Heart left ventricle (tissue), 16 donors: ENCODE measurements at places on chromosomes 4 and X. TPM values are rescaled to one million over a fixed set of nuclear protein-coding genes. Genes with fewer than 3 reads are reported as not detected.

DNA sequence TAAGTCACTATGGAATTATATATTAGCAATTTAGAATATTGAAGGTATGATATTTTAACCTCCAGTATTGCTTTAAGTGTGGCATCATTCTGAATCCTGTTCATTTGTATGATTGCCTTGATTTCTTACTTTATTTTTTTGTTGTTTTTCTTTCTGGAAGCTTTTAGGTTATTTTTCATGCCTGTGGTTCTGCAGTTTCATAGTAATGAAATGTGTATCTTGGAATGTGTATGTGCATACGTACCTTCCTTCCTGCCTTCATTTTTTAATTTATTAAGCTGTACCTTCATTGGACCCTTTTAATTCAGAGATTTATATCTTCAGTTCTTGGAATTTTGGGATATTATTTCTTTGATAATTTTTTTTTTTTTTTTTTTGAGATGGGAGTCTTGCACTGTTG, 22.1 kb downstream of the CPEB2 start:
- DNase-seq, result no peak

GRCh38 chrX:2311501-2311900, 189.3 kb downstream of the DHRSX start:
- DNase-seq, result no peak

Gene PPEF2
- not detected for polyA plus RNA-seq

Gene UPF3B
- 7.9 TPM for polyA plus RNA-seq

DNA sequence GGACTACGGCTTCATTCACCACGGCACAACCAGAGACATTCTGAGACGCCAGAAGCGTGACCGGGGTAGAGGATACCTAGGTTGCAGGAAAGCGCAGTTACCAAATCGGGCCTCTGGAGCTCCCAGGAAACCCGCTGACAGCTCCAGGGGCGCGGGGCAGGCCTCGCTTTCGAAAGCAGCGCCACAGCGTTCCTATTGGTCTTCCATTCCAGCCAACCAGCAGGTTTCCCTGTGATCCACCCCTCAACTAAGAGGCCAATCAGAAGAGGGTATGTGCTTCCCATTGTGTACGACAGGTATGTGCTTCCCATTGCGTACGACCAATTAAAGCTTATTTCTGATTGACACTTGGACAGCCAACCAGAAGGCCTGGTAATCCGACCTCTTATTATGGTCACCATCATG, 14.9 kb downstream of the SNX12 start:
- peak; percentile 22 for DNase-seq

GRCh38 chrX:13968198-13968597, 61.5 kb downstream of the GEMIN8 start:
- no peak for DNase-seq

- no peak for DNase-seq
Observed at GRCh38 chr4:26094076-26094475, 180.1 kb downstream of the SMIM20 start.

Gene FAM9C
- polyA plus RNA-seq, result not detected

DNA sequence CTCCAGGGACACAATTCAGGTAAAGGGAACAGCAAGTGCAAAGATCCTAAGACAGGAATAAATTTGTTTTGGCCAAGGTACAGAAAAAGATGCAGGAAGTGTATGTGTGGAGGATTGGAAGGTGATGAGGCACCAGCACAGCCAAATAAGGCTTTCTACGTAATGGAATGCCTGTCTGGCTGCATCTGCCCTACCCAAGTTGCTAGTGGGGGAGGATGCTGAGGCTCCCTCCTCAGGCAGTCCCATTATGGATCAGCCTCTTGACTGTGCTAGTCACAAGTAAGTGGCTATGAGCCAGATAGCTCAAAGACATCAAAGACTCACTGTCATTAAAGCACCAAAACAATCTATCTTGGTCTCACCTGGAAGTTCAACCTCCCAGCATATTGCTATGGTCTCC, 300.9 kb upstream of the FAT4 start:
- DNase-seq, result no peak

- DNase-seq, result no peak
Observed at GRCh38 chr4:172546782-172547181, 621.8 kb upstream of the GALNT7 start.

GRCh38 chr4:182155806-182156205, 87.4 kb upstream of the TENM3 start:
- DNase-seq, result no peak

GRCh38 chr4:173685165-173685830, 155.3 kb upstream of the HAND2 start:
- DNase-seq, result no peak

GRCh38 chr4:55386073-55386472, 9.7 kb upstream of the TMEM165 start:
- DNase-seq, result no peak

DNA sequence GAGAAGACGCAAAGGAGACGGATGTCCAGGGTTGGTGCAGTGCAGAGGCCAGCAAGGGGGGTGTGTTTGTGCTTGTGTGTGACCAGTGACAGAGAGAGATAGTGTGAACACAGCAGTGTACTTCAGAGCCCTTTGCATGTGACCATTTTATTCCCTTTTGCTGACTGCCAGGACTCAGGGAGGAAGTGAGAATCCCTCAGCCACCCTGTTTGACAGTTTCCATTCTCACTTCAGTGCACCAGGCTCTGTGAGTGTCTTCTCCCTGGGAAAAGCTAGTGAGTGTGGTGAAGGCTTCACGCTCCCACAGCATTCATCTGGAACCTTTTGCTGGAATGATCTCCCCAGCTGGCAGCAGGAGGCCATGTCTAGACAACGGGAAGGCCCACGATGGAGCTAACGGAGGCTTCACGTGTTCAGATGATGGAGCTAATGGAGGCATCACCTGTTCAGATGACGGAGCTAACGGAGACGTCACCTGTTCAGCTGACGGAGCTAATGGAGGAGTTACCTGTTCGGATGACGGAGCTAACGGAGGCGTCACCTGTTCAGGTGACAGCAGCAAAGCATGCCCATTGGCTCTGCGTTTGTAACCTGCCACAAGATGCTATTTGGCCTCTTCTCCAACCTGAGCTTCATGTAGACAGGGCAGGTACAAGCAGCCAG, 195.4 kb downstream of the AFAP1 start:
- no peak for DNase-seq

Gene IQCM
- not detected for polyA plus RNA-seq

DNA sequence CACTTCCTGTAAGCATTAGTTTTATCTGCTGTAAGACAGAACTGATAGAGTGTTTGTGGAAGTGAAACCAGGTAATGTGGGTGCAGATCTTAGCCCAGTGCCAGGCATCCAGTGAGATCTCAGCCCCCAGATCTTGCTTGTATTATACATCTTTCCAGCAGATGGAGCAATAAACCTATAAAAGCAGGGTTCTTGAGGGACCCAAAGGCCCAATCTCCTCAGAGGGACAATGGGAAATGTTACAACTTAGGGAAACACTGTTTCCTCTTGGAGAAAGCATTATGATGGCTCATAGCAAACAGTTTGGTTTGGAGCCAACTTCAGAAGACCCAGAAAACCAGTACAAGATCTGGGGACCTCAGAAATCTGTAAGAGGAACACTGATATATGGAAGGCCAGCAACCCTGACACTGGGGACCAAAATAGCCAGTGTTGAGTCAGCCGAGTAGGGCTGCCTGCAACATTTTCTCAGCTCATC, 206.3 kb downstream of the SLC7A11 start:
- DNase-seq, result no peak

- no peak for DNase-seq
Observed at GRCh38 chrX:119107206-119107605, 20.4 kb downstream of the KIAA1210 start.

Gene CTSO
- 2.6 TPM for polyA plus RNA-seq
